Heart right ventricle (tissue), 16 donors: ENCODE measurements at places on chromosomes 5 and 9. TPM values are rescaled to one million over a fixed set of nuclear protein-coding genes. Genes with fewer than 3 reads are reported as not detected.

Gene LRRC8A
- total RNA-seq: 20.2 TPM

GRCh38 chr5:36209664-36210063 is 32.1 kb downstream of the NADK2 start:
- DNase-seq: no peak

Gene STOML2
- 126 TPM for total RNA-seq

Gene AP3S1
- total RNA-seq: 43.7 TPM

GRCh38 chr5:15483351-15484097 is 16.5 kb upstream of the FBXL7 start:
- DNase-seq: no peak

GRCh38 chr5:51968756-51969155 is 585.5 kb downstream of the ISL1 start:
- DNase-seq: no peak

- DNase-seq: no peak
Measured at GRCh38 chr9:135273008-135273407, 185.5 kb downstream of the OLFM1 start.

DNA sequence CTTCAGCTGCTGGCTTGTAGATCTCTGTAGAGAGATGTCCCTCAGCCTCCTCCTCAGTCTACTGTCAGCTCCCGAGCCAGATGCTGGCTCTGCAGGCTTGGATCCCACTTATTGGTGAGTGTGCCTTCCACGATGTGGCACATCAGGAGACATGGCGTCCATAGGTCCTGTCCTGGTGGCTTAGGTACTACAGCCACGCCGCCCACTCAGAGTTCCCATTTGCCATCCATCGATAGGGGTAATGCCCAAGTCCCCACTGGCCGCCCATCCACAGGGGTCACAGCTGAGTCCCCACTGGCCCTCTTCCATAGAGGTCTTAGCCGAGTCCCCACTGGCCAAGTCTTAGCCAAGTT is 17.3 kb downstream of the EXOC3 start:
- DNase-seq: no peak

GRCh38 chr5:10036136-10036815 is 213.4 kb downstream of the ATPSCKMT start:
- DNase-seq: no peak

GRCh38 chr5:82106756-82107155 is 134.9 kb downstream of the ATG10 start:
- DNase-seq: no peak

Gene TRPM3
- not detected for total RNA-seq

GRCh38 chr5:175829813-175830585 is 41.4 kb upstream of the CPLX2 start:
- DNase-seq: no peak

Gene MAML1
- total RNA-seq: 10.7 TPM

DNA sequence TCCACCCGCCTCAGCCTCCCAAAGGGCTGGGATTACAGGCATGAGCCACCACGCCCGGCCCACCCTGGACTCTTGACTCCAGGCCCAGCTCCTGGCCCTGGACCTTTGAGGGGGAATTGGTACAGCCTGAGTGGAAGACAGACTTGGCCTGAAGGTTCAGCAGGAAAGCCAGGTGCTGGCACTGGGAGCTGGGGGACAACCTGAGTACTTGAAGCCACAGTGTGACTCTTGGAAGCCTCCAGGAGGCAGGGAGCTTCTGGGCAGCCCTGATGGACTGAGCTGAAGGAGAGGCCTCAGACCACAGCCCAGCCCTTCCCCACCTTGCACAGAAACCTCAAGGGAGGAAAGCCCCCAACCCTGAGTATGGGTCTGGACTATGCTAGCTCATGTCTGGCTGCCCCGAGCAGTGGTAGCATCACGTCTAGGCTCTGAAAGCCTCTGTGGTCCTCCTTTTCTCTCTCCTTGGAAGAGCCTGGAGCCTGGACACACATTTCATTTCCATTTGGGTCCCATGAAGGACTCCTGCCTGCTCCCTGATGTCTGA is 54.1 kb downstream of the RASGEF1C start:
- DNase-seq: no peak

- DNase-seq: no peak
Measured at GRCh38 chr9:3482578-3482977, 43.2 kb downstream of the RFX3 start.

GRCh38 chr5:17217493-17218352 is at the start of gene BASP1:
BASP1 (plus strand) TSS chr5:17217631; CDS start chr5:17275217, 57,586 bp downstream.
- peak; percentile 50 for DNase-seq

- DNase-seq: no peak
Measured at GRCh38 chr5:115684513-115685037, 58.7 kb upstream of the TMED7 start.

DNA sequence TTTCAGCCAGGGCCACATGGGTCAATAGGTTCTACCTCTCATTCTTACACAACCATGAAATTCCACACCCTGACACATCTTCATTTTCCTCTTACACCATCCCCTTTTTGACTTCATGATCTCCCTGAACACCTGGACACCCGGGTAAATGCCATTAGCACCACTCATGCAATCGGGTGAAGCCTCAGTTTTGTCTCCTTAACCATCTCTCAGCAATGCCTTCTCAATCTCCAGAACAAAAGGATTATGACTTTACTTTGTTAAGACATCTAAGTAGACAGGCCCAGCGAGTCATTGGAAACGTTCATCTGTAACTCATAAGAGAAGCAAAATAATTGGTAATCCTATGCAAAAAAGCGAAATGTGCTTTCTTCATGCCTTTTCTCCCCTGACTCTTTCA is 49.9 kb downstream of the ADAMTS12 start:
- no peak for DNase-seq

Gene SOX30
- total RNA-seq: 0.17 TPM

Gene GALNT12
- 0.58 TPM for total RNA-seq

- no peak for DNase-seq
Measured at GRCh38 chr5:73415617-73416016, 33.0 kb downstream of the FOXD1 start.

Gene FRRS1L
- 1.4 TPM for total RNA-seq

- DNase-seq: no peak
Measured at GRCh38 chr5:68315679-68316271, 100.2 kb downstream of the PIK3R1 start.

- DNase-seq: no peak
Measured at GRCh38 chr5:43774881-43775399, 172.0 kb downstream of the NNT start.

Gene AJM1
- total RNA-seq: 6.0 TPM

DNA sequence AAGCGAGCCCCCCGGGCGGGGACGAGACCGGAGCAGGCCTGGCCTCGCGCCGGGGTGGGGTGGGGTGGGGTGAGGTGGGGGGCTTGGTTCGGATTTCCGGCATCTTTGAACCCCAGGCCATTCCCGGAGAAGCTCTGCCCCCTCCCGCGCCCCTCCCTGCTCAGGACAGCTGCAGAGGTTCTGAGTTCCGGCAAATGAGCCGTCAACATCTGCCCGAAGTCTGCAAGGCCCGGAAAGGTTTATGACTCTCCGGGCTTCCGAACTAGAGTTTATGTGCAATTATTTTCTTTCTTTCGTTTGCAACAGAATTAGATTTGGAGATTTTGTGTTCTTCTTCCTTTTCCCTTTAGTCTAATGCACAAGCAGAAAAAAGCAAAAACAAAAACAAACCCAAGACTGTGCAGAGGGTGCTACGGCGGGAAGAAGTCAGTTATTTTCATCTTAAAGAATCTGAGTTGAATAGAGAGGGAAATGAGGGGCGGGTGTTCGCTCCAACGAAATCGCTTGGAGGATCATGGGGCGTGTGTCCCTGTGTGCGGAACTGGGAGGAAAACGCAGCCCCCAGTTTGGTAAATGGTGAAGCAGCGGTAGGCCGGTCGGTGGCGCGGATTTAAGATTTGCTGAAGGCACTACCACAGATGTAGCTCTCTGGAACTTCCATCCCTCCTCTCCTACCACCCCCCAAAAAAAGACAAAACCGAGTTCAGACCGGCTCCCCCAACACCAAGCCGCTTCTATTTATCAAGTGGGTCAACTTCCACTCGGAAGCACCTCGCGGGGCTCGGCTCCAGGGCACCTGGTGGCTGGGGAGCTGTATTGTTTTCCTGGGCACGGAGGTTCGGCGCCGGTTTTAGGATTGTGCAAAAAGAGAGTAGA is 4.8 kb downstream of the LHX2 start:
- DNase-seq: no peak

GRCh38 chr5:65184780-65185179 is 296.9 kb downstream of the ADAMTS6 start:
- DNase-seq: no peak

DNA sequence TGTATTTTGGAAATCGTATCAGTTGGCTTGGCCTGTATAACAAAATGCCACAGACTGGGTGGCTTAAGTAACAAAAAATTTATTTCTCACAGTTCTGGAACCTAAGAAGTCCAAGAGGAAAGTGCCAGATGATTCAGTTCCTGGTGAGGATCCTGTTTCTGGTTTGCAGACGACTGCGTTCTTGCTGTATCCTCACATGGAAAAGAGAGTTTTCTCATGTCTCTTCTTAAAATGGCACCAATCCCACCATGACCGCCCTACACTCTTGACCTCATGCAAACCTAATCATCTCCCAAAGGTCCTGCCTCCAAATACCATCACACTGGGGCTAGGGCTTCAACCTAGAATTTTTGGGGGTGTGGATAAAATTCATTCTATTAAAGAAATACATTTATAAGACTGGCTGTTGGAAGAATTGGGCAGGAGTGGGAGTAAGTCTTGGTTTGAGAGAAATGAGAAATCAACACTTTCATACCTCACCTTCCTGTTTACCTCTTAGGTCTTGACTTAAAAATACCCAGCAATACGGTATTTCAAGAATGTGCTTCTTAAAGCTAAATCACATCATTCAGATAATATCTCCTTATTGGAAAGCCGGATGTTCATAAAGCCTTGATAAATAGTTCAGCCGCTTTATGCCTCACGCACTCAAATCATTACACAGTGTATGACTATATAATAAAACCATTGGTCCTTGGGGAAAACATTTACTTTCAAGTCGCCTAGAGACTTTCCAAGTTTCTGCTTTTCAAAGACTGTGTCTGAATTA is 28.7 kb downstream of the PTTG1 start:
- DNase-seq: no peak

GRCh38 chr5:16464231-16464630 is 1.4 kb downstream of the ZNF622 start:
- no peak for DNase-seq

DNA sequence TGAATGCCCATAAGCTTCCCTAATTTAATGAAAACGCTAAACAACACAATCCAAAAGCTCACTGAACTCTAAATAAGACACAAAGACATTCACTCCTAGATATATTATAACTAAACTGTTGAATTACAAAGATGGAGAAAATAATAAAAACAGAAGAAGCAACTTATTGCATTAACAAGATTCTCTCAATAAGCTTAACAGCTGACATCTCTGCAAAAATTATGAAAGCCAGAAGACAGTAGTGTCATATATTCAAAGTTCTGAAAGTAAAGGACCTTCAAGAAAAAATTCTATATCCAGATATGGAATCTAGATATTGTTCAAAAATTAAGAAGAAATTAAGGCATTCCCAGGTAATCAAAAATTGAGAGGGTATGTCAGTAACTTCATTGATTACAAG is 957.8 kb upstream of the TYRP1 start:
- no peak for DNase-seq

DNA sequence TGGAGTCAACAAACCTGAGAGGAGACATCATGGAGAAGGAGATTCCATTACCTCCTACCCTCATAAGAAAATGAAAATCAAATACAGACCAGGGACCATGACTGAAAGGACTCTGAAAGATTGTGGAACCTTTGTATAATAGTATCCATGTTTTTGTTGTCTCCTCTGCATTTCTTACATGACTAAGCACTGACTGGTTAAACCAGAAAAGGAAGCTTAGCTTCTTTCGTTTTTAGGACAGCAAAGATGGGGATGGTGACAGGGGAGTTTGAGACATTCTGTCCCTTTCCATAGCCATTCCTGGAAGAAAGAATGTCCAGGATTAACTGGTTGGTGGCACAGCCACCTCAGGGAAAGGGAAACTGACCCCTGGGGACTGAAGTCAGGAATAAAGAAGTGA is 22.2 kb downstream of the ITGA1 start:
- DNase-seq: no peak

DNA sequence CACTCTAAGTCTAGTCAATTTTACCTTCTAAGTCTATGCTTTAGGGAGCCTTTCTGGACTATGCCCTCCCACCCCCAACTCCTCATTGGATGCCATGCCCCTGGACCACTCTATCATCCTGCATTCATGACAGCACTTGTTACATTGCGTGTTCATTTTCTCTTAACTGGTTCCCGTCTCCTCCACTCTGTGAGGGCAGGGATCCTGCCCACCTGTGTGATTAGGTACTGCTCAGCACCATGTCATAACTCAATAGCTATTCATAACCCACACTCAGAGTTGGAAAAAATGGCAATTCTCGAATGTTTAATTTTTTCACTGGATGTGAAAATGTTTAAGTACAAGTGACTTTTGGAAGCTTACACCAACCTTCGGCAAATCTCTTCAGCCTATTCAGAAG is 88.5 kb downstream of the PRLR start:
- no peak for DNase-seq

Gene NR5A1
- not detected for total RNA-seq

Gene PCDHB15
- 10.5 TPM for total RNA-seq

DNA sequence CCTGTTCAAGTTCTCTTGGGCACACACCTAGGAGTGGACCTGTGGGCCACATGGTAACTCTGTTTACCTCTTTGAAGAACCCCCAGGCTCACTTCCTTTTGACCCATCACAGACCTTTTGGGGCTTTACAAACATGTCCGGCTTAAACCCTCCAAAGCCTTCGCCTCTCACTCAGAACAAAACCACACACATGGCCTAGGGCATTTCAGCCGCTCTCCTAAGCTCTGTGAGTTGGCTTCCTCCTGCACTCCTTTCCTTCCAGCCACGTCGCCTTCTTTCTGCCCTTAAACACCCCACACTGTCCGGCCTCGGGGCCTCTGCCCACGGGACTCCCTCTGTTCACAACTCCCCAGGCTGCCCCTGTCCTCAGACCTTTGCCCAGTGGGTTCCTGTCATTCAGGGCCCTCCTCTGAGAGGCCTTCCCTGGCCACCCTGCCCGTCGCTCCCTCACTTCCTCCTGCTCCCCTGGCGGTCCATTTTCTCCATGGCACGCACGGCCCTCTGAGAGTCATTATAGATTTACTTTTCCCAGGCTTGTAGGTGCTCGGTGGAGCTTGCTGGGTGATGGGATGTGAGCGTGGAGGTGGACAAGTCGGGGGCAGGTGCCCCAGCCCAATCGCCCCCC is 1.9 kb downstream of the DOK3 start:
- no peak for DNase-seq

DNA sequence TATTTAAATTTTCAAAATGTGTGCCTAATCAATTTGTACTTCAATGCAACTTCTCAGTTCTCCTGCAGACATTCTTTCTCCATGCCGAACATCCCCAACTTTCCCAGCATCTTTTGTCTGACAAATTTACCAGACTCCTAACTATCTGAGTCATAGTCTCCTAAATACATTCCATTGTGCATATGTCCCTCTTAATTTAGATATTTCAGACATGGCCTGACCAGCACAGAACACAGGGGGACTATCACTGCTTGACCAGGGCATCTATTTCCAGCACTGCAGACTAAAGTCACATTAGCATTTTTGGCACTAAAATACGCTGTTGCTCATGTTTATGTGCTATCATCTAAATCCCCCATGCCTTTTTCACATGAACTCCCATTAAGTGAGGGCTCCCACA is 71.9 kb downstream of the ITGA1 start:
- DNase-seq: no peak

- no peak for DNase-seq
Measured at GRCh38 chr5:111615054-111615453, 102.7 kb upstream of the STARD4 start.

Gene ITK
- 0.32 TPM for total RNA-seq
